ENCODE measurements at places on chromosomes 16 and 17.
A peak's percentile ranks its signal among the peaks of the same experiment; 100 is the strongest.

DNA sequence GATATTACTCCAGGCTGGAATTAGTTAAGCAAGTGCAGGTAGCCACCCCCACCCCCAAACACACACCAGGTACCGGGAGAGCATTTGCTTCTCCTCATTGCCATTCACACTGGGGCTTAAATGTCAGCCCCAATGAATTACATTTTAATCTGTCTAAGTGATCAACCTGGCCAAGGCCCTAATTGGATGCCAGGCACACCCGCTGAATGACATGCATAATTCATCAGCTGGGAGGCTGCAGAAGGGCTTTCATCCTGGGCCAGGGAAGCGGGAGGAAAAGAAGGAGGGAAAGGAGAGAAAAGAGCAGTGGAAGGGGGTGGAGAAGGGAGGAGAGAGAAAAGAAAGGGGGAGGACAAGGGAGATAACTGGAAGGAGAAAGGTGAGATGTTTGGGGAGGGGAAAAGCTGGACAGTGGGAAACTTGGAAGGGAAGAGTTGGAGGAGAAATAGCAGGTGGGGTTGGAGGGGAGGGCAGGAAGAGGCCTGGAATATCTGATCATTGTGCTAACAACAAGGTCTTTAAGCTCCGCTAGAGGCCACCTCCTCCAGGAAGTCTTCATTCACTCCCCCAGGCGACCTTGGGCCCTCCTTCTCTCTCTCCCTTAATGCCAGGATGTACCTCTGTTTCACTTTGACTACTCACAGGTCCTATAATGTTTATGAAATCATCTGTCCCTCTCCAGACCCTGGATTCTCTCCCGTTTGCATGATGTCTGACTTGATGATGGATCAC lies 40.1 kb upstream of the CES5A start:
- no peak for DNase-seq

GRCh38 chr17:11290814-11291213 lies 49.8 kb downstream of the SHISA6 start:
- no peak for DNase-seq

DNA sequence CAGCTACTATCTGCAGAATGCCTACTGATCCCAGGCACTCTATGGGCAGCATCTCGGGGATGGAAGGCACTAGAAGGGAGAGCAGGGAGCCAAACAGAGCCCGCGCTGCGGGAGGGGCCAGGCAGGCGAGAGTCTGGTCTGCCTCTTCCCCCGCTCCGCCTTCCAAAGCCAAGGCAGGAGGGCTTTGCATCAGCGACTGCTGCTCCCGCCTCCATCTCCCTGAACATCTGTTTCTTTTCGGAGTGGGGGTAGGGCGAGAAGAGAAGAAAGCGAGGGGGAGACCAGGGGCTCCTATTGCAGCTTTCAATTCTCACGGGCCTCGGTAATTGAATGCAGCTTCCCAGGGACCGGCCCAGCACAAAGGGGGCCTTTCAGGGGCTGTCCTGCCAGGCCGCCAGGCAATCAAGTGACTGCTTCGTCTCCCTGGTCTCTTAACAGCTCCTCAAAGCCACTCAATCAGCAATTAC lies 31.4 kb upstream of the CDC42EP4 start:
- no peak for DNase-seq

GRCh38 chr17:13561606-13562270 lies 40.0 kb downstream of the HS3ST3A1 start:
- no peak for DNase-seq

- DNase-seq: no peak
These were observed 2.4 kb downstream of the SPATA20 start for GRCh38 chr17:50549256-50549941.

GRCh38 chr16:57675741-57676551 lies 7.8 kb downstream of the ADGRG3 start:
- no peak for DNase-seq

DNA sequence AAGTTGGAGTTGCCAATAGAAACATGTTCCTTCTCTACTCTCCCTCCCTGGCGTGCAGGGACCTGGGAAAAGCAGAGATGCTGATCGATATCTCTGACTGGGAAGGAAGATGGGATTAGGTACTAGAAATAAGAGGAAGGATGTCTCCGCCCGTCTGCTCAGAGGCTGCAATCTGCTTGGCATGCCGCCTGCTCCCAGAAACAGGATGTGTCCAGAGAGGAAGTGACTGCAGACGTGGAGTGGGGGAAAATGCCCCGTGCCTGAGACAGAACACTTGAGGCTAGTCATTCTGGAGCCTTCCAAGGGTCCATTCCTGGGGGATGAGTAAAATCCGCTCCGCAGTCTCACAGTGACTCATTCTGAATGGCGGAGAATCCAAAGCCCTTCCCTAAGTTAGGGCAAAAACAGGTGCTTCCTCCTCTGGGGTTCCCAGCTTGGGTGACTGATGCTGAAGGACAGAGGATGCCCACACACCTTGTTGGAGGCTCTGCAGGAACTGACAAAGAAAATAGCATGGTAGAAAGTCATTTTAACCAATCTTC lies 45.0 kb upstream of the SMURF2 start:
- no peak for DNase-seq

GRCh38 chr16:2267913-2268666 lies at the start of gene RNPS1:
RNPS1 (minus strand) TSS chr16:2268126; CDS start chr16:2264643, 3,483 bp downstream.
- peak; percentile 88 for DNase-seq

GRCh38 chr17:40610359-40610758 lies 37.3 kb downstream of the SMARCE1 start:
- DNase-seq: no peak

GRCh38 chr17:16439303-16439791 lies 24.0 kb downstream of the TRPV2 start:
- DNase-seq: no peak

DNA sequence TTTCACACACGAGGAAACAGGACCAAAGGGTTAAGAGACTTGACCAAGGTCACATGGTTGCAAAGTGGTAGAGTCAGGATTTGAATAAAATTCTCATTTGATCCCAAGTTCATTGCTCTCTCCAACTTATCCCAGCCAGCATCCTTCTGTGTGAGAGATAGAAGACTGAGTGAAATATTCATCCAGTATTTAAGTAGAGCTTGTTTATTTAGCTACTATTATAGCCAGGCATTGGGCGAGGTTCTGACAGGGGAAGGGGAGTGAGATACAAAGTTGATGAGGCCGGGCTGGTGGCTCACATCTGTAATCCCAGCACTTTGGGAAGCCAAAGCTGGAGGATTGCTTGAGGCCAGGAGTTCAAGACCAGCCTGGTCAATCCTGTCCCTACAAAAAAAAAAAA lies 4.4 kb downstream of the ITGAL start:
- DNase-seq: no peak
